GM04503 (cell line): ENCODE measurements at places on chromosomes 1 and 21.

GRCh38 chr1:84143796-84144565 is at the start of gene PRKACB:
Gene PRKACB (plus strand): TSS chr1:84144271. CDS start chr1:84144362, 91 bp downstream.
- no peak for DNase-seq

- no peak for DNase-seq
Measured at GRCh38 chr1:89896105-89896942, 75.5 kb downstream of the LRRC8D start.

GRCh38 chr1:201290551-201290950 is 7.2 kb downstream of the PKP1 start:
- no peak for DNase-seq

DNA sequence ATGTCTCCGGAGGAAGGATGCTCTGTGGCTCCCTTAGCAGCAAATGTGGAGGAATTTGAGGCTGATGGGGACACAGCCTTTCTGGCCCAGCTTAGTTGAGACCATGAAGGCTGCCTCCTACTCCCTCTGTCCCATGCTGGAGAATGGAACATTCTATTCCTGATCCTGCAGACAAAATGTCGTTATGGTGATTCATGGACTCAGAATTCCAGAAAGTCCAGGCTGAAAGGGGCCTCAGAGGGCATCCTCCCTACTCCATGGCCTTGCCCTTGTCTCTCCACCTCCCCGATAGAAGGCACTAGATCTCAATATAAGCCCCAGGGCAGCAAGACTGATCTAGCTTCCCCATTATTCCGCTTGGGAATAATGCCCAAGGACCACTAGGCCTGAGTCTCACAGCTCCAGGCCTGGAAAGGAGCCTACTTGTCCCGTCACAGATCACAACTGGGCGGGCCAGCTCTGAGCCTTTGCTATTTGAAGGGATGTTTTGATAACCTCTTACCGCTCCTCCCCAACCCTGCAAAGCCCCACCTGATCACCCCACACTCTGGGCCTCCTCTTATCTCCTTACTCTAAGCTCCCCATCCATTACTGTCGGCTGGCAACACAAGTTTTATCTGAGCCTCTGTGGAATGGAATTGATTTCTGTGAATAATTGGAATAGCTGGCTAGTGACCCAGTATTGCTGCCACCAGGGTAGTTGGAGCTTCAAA is 52.8 kb upstream of the TRABD2B start:
- no peak for DNase-seq

GRCh38 chr1:96365076-96365475 is 356.5 kb upstream of the PTBP2 start:
- no peak for DNase-seq

DNA sequence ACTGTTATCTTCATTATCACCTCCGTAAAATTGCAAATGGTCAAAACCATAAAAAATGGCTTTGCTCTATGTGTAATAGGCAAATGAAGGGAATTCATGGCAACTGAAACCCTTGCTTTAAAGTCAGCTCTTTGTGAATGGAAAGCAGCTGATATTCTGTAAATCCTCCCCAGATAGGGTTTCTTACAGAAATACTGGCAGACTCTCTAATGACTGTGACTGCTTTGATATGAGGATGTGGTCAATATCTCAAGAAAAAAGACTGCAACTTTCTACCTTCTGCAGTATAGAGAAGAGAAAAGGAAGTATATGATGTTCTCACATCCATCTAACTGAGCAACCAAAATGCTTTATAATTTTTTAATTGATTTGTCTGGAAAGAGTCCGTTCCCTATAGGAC is 193.1 kb downstream of the ST6GALNAC3 start:
- DNase-seq, result no peak

DNA sequence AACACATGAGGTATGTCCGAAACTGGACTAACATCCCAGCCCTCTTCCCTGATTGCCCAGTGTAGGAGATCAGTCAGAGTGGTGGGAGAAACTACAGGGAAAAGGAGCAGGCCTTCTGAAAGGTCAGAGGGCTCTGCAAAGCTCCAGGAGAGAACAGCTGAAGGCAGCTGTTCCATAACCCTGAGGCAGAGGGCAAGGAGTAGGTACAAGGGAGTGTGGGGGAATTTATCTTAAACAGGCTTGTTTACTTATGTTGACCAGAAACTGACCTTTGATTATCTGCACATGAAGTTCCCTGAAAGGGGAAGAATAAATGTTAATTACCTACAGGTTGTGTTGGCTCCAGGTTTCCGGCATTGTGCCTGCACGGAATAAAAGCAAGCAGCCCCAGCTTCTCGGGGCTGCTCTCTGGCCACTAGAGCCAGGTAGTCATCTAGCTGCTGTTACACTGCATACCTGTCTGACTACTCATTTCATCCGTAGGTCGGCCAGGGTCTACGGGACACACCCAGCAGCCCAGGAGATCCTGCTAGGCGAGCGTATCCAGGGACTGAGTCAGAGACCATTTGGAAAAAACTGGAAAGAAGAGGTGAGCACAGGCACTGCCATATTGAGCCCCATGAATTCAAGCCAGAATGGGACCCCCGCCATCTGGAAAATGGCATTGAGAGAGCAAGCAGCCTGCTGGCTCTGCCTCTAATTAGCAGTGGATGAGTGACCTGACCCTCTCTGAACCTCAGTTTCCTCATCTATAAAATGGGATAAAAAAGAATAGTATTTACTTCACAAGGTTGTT is 14.9 kb upstream of the PAQR7 start:
- DNase-seq, result no peak

GRCh38 chr1:227242811-227243682 is 75.2 kb downstream of the CDC42BPA start:
- no peak for DNase-seq

DNA sequence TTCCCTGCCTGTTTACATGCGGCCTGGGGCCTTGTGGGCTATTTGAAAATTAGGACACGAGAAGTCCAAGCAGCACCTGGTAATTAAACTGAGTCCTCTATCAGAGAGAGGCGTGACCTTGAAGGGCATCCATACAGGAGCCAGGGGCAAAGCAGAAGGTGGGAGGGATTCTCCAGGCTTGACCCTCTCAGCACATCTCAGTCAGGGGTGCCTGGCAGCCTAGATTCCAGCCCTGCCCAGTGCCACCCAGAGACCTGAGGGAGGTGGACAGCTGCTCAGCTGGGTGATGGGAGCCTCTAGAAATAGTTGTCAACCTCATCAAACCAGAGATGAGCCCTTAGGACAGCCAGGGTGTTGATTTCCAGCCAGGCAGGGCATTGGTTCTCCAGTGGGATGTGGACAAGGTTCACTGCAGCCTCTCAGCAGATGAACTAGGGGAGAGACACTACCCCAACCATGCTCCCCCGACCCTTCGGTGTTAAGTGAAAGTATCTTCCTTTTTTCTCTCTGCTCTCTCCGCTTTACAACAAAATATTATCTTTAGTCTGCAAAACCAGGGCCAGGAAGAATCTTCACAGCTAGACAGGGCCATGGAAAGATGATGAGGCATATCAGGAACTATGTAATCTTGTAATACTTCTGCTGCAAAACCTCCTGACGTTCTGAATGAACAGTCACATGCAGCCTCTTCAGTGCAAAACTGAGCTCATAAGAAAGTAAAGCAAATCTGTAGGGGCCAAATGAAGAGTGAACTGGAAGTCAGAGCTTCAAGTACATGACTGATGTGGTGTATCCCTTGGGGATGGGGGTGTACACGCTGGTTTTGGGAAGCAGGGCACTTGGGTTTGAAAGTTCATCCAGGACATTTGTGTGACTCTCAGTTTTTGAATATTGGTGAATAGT is 35.9 kb upstream of the ATP5PO start:
- no peak for DNase-seq

GRCh38 chr1:155454096-155454495 is 108.5 kb downstream of the ASH1L start:
- no peak for DNase-seq

GRCh38 chr1:29388884-29389283 is 152.6 kb downstream of the PTPRU start:
- DNase-seq, result no peak

GRCh38 chr1:11707621-11708276 is 16.2 kb downstream of the DRAXIN start:
- DNase-seq, result no peak

DNA sequence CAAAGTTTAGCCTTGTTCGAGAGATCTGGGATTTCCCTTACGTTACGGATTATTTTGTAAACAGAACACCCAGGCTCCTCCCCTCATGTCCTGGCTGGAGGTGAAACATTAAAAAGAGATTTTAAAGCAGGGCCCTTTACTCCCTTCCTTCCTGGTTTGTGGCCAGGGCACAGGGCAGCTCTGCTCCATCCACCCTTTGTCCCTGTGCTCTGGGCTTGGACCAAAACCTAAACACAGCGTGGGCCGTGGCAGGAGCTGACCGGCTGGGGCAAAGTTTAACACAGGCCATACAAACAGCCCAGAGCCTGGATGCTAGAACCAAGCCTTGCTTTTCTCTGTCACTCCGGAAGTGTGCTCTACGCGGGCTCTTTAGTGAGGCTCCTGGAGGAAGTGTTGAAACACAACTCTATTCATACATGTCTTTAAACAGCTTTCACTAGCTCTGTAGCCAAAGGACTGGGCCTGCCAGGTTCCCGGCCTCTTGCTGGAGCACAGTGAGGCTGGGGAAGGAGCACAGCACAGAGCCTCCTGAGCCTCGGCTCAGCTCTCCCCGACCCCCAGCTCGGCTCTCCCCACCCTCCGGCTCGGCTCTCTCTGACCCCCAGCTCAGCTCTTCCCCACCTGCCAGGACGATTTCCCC is 84.7 kb downstream of the PDE9A start:
- no peak for DNase-seq

DNA sequence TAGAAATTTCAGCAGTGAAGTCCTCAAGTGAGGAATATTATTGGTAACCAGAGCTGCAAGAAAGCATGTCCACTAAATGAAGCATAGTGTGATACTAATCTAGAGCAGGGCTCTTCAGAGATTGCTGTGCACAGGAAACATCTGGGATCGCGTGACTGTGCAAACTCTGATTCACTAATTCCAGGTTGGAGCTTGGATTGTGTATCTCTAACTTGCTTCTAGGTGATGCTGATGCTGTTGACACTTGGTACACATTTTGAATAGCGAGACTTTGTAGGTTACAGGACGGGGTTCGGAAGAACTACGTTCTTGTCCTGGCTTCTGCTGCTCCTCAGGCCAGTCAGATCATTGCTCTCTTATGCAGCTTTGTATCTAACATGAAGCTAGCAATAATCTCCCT is 66.5 kb downstream of the PRRX1 start:
- DNase-seq, result no peak

DNA sequence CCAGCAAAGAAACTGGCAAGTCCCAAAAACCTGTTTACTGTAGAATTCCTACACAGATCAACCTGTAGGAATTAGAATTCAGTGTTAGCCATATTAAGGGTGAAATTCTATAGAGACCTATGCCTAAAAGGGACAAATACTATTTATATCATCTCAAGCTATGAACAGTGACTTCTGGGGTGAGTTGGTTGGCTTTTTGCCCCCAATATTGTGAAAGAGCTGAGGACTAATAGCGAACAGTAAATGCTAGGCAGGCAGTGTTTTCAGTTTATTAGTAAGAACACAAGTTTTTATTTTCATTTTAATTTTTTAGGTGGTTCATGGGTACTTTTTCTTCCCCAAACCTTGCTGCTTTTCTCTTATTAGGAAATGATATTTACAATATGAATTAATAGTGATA is 15.3 kb downstream of the SLC16A4 start:
- DNase-seq, result no peak

DNA sequence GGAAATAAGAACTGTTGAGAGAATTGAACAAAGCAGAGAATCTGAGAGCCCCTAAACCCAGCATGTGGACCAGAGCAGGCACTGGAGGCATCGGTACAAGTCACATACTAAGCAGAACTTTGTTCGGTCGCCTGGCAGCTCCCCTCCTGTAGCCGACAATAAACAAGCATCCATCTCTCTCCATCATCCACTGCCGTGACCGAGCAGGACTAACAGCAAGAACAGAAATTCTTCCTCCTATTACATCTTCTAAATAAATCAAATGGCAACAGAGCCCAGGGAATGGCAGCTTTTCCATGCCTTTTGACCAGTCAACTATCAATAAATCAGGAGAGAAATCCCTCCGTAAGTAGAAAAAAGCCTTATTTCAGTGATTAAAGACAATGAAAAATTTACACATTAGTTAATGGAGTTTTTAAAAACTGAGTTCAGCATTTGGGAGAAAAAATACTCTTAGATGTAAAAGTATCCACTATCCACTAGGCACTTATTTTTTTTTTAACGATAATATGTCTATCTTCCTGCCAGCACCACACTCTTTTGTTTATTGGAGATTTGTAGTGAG is 36.5 kb downstream of the PTPN14 start:
- no peak for DNase-seq

DNA sequence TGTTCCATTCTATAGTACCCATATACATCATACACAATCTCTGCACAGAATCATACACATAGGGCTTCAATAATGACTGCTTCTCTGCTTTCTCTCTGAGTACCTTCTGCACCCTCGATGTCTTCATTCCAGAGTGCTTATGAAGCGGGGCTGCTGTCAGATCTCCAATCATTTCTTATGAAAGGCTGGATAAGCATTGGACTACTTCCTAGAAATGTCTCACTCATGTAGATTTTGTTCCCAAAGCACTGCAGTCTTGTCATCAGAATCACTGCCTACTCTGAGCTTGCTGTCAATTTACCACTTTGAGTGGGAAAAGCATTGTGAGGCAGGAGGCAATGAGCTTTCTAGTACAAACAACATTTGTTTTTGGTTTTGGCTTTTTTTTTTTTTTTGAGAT is 179.0 kb downstream of the SLC35F3 start:
- no peak for DNase-seq

- DNase-seq, result no peak
Measured at GRCh38 chr21:38968887-38969543, 163.3 kb downstream of the ETS2 start.

DNA sequence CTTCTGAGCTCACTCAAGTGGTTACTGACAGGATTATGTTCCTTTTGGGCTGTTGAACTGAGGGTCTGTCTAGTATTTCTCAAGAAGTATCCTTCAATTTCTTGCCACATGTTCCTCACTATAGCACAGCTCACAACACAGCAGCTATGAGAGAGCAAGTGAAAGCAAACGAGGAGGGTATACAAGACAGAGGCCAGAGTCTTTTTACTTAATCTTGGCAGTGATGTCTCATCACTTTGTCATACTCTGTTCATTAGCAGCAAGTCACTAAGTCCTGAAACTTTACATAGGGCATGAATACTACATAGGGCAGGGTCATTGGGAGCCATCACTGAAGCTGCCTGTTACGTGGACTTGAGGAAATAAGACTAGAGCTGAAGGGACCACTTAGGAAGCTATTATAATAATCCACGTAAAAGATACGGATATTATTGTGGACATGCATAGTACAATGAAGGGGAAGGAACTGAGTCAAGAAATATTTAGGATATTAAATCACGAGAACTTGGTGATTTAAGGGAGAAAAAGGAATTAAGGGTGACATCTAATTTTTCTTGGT is 63.7 kb downstream of the SLC30A7 start:
- no peak for DNase-seq

- no peak for DNase-seq
Measured at GRCh38 chr1:204331275-204331674, 28.5 kb downstream of the PLEKHA6 start.

- DNase-seq, result no peak
Measured at GRCh38 chr1:84756001-84756400, 65.7 kb upstream of the SSX2IP start.

DNA sequence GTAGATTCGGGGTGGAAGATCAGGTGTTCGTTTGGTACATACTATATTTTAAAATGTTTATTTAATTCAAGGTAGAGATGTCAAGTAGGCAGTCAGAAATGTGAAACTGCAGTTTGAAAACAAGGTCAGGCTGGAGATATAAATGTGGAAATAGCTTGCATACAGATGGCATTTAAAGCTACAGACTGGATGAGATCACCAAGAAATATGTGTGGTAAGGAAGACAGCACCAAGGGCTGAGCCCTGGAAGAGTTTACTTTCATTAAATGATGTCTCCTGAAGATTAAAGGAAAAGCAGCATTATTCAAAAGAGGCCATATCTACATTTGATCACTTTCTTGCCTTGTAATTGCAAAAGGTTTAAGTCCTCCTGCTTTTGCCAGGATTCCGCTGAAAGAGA is 271.3 kb downstream of the PTBP2 start:
- peak; percentile 42 for DNase-seq
